ENCODE measurements at places on chromosomes 12 and 14. TPM values are rescaled to one million over a fixed set of nuclear protein-coding genes. Genes with fewer than 3 reads are reported as not detected.

DNA sequence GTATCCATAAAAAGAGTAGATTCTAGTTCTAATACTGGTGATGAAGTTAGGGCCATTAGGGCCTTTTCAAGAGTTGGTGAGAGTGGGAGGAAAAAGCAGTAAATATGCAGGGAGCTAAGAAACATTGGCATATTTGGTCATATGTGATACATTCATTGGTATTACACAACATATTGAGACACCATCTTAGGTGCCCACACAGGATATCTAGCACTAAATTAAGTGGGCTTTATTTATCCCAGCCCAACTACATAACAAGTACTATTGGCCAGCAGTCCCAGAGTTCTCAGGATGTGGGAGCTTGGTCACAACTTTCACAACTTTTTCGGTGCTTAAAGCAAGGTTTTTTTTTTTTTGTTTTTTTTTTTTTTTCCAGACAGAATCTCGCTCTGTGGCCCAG, 2.0 kb upstream of the ING4 start:
- no peak for DNase-seq

DNA sequence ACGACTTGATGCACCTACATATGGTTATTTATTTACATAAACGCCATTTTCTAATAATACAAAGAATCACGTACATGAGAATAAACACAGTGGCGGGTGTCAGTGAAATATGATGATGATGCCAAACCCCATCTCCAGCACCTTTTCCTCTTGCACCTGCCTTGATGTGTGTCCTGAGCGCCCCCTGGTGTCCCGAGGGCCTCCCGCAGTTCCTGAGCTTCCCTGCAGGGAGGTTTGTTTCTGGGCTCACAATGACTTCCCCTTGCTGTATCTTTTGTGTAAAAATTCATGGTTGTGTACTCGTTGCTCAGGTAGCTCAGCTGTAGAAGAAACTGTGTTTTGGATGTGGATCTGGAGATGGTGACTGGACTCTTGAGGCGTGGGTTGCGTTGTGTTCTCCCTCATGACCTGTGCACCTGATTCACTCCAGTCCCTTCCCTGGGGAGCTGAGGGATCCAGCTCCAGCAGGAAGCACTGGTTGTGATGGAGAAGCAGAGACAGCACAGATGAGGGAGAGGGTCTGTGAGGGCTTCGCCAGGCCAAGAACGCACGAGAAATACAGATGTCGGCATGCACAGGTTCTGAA, 1037.8 kb downstream of the TMEM121 start:
- no peak for DNase-seq

The GZMB gene
- total RNA-seq: not detected

The PLCZ1 gene
- not detected for total RNA-seq

The MOK gene
- total RNA-seq: 16.0 TPM
